ENCODE measurements at places on chromosomes 7 and 10.

- DNase-seq = no peak
Measured at GRCh38 chr10:71752391-71753090, 20.8 kb downstream of the VSIR start.

DNA sequence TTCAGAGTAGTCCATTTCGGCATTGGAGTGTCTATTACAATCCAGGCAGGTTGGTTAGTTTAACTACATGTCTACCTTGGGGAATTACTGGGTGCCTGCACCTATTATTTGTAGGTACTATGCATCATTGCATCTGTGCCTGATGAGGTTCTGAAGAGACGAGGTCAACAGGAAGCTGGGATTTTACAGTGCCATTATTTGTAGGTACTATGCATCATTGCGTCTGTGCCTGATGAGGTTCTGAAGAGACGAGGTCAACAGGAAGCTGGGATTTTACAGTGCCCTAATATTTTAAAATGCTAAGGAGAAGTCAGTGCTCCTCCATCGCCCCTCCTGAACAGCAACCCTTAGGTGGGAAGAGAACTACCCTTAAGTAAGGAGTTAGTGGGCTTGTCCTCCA is 41.7 kb downstream of the NPY start:
- DNase-seq = no peak

DNA sequence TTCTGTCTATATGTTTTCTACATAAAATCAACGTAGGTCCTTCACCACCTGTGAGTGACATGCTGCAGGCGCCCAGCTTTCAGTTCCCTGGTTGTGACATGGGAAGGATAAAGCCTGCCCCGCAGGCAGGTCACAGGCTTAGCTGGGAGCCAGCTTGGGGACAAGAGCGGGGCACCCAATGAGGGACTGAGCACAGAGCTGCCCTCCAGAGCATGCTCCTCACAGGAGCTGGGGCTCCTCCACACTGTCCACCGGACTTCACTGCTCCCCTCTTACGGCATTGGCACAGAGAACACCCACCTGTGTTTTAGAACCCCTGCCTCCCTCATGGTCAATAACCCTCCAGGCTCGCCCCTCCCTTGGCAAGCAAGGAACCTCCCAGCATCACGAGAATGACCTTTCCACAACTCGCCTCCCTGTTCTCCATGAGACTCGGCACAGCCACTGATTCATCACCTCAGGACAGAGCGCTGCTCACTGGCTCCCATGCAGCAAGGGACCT is 187.1 kb downstream of the TNS3 start:
- no peak for DNase-seq

- DNase-seq = no peak
Measured at GRCh38 chr10:131876508-131876907, 24.3 kb upstream of the PPP2R2D start.

DNA sequence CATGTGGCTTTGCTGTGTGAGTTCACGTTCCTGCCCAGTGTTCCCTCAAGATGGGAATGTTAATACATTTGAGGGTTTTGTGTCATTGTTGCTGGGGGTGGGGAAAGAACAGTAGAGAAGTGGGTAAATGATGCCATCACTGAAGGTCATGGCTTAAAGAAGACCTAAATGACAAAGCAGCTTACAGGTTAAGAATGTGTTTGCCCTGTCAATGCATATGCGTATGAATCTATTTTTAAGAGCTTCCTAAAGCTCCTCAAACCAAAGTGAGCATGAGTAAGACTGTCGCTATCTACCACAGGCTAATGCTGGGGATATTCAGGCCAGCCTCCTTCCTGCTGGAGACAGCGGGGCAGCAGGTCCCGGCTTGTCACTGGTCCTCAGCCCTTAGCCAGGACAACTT is 162.9 kb downstream of the CREB5 start:
- no peak for DNase-seq

DNA sequence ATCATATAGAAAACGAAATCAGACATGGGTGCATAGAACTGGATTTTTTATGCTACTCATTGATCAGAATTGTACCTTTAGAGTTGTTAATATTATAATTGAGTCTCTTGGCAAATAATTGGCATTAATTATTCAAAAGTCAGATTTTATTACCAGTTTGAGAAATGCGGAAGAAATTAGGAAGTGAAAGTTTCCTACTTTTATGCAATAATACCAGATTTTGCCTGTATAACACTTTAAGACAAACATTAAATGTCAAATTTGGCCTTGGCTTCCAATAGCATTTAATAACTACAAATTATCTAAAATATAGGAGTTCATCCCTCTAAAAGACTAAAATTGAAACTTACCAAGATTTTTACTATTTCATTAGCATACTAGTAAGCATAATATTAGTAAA is 6.8 kb upstream of the TFEC start:
- no peak for DNase-seq

DNA sequence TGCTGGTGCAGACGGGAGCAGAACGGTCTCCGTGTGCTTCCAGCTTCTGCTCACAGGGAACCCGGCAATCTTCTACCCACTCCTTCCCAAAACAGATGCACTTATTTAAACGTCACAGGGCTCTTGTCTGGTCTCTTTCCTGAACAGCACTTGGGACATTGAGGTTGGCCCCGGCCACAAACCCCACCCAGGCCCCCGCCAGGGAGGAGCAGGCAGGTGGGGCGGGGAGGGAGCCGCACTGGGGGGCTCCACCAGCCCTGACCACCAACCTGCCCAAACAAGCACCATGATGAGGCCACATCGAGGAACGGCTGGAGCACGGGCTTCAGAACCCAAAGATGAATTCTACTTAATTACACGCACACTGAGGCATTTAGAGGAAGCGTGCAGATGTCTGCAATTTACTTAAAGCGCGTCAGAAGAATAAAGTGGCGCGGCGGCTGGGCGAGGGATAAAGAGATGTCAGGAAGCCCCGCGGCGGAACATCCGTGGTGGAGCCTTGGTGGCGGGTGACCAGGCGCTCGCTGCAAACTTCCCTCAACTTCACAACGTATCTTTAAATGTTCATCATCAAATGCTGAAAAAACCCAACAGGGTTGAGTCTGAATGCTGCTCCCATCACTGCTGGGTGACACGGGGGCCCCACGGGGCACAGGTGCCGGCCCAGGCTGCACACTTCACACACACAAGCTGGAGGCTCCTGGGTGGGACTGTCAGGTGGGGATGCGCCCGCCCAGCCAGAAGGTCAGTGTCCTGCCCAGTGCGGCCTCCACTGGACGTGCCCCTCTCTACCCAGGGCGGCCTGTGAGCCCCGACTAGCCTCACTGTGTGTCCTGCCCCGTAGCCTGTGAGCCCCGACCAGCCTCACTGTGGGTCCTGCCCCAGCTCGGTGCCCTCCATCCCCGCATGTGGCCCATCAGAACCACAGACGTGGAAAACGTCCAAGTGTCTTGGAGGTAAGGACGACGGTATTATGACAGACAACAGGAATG is 279.2 kb downstream of the MAD1L1 start:
- DNase-seq = no peak

DNA sequence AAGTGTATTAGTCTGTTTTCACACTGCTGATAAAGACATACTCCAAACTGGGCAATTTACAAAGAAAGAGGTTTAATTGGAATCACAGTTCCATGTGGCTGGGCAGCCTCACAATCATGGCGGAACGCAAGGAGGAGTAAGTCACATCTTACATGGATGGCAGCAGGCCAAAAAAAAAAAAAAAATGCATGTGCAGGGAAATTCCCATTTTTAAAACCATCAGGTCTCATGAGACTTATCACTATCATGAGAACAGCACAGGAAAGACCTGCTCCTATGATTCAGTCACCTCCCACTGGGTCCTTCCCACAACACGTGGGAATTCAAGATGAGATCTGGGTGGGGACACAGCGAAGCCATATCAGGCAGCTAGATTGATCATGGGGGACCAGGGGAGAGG is 136.8 kb downstream of the EXOC4 start:
- DNase-seq = no peak

DNA sequence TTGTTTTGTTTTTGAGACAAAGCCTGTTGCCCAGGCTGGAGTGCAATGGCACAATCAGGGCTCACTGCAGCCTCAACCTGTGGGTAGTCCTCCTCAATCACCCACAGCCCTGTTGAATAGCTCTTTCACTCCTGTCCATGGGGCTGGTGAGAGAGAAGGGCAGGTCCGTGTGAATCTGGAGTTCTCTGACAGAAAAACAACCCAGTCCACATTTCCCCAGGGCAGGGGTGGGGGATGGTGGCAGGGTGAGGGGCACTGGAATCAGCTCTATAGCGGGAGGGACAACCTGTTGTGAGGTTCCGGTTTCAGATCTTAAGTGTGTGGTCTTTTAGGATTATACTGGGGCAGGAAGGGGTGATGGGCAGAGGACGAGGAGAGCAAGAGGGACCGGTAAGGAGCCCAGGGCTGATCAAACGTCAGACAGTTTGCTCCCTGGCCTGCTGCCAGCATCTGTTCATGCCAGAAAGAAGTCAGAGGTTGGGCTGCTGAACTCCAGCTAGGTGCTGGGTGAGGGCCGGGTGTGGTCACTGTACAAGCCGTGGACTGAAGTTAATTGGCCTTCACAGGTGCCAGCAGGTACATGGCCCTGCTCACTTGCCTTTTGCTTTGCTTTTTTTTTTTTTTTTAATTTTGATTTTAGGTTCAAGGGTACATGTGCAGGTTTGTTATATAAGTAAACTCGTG is 33.2 kb upstream of the MKRN1 start:
- no peak for DNase-seq

- no peak for DNase-seq
Measured at GRCh38 chr10:70849582-70850016, 33.9 kb downstream of the SGPL1 start.

DNA sequence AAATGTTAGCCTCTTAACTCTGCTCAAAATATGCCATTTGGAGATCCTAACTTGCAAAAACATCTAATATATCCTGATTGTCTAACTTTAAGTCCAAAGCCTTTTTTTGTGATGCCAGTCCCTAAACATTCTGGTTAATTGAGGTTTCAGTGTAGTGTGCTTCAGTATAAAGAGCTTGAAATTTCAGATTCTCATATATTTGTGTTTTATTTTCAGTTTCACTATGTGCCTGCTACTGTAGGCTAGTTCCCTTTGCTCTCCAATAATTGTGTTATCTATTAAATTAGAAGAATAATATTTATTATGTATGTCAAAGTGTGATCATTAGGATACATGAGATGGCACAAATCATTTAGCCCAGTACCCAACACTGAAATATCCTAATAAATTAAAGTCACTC is 1361.2 kb downstream of the XPNPEP1 start:
- no peak for DNase-seq

DNA sequence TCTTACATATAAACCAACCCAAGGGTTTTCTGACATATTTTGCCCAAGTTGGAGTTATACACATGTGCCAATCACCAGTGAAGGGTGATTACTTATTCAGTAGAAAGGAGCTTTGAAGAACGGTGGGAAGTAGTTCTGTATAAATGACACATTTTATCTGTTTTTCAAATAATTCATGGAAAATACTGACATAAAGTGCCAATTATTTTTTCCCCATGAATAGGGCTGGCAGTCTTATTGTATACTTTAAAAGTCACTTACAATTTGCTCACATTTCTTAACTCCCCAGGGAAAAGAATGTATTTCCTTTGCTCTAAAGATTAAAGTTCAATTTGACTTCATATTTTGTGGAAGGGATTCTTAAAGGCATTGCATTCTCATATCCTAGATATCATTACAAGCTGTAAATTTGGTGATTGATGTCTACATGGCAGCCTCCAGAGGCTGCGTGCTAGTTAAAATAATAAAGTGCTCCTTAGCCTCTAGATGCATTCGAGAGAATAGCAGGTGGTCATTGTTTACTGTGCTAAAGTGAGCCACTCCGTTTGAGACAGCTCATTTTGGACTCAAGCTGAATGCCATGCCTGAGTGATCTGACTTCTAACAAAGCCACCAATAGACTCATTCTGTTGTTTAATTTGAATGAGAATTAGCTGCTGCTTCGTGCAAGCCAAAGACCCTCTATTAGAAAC is 148.8 kb upstream of the NRP1 start:
- no peak for DNase-seq

- no peak for DNase-seq
Measured at GRCh38 chr7:45564886-45565455, 9.2 kb upstream of the ADCY1 start.

DNA sequence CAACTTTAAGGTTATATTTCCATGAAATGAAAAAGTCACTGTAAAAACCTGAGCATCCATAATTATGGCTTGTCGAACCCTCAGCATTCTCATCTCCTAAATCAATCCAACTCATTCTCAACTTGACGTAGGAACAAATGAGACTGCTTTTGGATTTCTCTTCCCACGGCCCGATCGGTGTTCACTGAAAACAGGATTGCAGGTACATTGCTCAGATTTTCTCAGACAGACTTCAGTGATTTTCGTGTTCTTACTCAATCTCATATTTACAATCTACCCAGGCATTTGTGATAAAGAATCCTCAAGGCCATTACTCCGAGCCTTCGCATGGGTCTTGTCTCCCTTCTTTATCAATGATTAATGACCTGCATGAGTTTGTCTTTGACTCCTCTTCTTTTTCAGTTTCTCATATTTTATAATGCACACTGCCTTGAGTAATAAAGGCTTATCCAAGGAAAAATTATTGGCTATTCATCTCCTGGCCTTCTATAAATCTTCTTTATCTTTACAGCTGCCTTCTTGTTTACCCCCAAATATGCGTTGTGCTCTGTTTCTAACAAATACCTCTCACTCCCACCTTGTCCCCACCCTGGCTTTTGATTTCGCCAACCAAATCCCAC is 90.4 kb upstream of the MYO3A start:
- no peak for DNase-seq

DNA sequence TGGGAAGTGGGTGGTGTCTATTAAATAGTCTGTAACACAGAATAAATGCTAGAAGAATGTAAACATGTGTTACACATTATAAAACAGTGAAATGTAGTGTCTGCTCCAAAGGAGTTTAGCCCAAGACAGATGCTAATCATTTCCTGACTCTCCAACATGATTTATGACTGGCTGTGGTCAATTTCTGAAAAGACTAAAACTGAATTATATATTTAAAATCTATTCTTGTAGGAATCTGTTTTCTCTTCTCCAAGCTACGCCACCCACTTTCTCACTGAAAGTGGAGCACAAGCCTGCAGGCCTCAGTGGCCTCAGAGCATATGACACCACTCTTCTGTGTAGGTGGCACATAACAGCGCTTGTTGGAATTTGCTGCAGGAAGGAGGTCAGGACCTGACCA is 44.4 kb downstream of the CTTNBP2 start:
- no peak for DNase-seq
